Stimulated activated CD4-positive, alpha-beta T cell treated with anti-CD3 and anti-CD28 coated beads, Interleukin-12 subunit alpha, Interleukin-12 subunit beta, amount 100 ng/mL, for 24 hours (primary cell): ENCODE measurements at places on chromosomes 7 and 10.

- no peak for DNase-seq
Measured at GRCh38 chr7:12759151-12759550, 71.7 kb downstream of the ARL4A start.

DNA sequence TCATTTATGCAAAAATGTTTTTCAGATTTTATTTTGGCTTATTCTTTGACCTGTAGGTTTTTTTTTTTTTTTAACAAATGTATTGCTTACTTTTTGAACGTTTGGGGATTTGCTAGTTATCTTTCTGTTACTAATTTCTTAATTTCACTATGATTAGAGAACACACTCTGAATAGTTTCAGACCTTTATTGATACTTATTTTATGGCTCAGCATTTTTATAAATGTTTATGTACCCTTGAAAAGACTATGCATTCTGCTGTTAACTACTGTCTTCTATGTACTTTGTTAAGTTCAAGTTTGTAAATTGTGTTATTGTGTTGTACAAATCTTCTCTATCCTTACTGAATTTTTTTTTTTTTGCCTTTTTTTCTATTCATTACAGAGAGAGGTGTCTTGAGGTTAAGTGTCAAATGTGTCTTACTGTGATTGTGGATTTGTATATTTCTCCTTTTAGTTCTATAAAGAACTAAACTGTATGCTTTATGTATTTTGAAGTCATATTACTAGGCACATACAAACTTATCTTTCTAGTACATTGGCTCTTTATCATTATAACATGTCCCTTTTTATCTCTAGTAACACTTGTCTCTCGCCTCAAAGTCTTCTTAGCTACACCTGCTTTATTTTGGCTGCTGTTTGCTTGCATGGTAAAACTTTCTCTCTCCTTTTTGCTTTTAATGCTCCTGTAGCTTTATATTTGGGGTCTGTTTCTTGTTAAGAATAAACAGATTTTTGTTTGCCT, 8.1 kb downstream of the MKLN1 start:
- DNase-seq: no peak

GRCh38 chr7:127587663-127588018, 570 bp upstream of the ARF5 start:
- DNase-seq: no peak

DNA sequence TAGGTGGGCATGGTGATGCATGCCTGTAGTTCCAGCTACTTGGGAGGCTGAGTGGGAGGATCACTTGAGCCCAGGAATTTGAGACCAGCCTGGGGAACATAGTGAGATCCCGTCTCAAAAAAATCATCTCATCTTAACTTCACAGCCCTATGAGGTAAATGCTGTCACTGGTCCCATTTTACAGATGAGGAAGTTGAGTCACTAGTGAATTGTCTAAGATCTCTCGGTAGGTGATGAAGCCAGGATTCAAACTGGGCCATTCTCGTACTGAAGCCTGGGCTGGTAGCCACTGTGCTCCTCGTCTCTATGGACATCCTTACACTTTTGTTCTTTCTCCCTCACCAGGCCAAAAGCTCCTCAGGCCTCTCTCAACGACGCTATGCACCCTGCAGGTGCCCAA, 6.4 kb downstream of the SLIT1 start:
- no peak for DNase-seq

GRCh38 chr7:157490465-157490912, 153.7 kb downstream of the DNAJB6 start:
- no peak for DNase-seq
